LoVo (cell line): ENCODE measurements at places on chromosomes 7 and 10.

DNA sequence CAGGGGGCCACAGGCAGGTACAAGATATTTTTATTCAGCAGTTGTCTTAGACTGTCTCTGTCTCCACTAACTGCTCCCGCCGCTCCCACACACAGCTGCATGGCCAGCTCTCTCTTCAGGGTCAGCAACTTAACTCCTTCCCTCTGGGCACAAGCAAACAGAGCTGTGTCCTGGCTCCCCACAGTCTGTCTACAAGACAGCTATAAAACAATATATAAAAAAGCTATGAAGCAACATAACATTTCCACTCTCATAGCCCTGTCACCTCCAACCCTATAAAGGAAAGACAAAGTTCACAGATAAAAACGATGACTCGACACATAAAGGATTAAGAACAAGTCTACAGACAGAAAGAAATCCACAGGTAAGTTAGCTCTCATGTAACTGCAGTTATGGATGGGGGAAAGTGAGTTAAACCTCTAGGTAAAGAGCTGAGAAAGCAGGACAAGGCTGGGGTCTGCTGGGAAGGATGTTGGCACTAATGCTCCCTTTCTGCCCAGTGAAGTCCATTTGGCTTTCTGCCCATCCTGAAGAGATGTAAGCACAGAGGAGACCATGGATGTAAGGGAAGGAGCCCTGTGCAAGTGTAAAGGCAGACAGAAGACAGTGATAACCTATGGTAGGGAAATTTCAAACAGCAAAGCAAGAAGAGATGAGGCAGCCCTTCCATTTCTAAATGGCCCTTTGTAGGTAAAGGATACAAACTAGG lies 27.0 kb downstream of the RAPGEF5 start:
- DNase-seq, result peak; percentile 70

DNA sequence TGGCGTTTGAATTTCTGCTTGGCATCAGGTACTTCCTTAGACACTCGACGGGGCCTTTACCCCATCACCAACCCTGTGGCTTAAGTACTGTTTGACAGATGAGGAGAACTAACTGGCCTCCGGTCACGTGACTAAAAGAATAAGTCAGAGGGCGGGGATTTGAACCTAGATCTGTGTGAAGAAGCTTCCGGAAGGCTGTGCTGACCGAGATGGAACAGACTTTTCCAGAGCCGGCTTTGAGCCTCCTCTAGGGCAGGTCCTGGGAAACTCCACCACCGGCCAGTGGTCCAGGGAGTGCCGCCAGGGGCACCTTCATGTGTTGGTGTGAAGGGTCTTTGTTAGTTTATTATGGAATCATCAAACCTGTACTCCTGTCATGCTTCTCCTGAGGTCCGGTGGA lies 26.9 kb downstream of the CAMK1D start:
- DNase-seq, result no peak

DNA sequence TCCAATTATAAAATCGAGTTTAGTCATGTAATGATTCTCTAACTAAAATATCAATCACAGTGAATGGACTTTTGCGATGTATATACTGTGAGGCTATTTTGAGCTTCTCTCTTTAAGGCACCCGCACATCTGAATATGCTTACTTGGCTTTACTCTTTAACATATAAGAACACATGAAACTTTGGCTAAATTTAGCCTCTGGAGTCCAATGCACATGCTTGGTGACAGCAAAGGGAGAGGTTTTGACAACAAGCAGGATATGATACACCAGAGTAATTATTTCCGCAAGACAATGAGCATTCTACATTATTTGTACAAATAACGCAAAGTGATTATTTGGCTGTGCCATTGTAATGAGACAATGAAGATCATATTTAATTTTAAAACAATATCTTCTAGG lies 72.4 kb downstream of the ARID5B start:
- no peak for DNase-seq

DNA sequence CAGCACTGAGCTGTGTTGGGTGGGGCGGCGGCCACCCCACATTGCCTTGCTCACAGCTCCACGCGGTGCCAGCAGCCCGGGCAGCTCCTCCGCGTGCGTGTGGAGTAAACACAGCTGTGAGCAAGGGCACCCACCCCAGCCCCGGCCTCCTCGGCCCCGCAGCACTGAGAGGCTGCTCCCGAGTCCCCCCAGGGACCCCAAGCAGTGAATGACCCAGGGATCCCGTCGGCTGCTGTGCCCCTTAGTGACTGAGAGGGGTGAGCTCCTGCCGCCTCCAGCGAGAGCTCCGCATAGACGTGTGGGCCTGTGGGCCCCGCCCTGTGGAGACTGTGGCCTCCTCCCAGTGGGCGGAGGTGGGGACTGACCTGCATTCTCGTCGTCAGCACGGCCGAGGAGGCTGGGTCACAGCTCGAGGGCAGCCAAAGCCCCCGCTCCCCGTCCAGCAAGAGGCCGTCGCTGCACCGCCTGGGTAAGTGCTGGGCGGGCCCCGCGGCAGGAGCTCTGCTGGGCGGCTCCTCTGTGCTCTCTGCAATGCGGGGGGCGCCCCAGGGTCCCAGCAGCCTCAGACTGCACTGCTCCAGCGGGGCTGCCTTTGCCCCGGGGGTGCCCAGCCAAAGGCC lies 29.9 kb upstream of the UTF1 start:
- DNase-seq, result no peak

DNA sequence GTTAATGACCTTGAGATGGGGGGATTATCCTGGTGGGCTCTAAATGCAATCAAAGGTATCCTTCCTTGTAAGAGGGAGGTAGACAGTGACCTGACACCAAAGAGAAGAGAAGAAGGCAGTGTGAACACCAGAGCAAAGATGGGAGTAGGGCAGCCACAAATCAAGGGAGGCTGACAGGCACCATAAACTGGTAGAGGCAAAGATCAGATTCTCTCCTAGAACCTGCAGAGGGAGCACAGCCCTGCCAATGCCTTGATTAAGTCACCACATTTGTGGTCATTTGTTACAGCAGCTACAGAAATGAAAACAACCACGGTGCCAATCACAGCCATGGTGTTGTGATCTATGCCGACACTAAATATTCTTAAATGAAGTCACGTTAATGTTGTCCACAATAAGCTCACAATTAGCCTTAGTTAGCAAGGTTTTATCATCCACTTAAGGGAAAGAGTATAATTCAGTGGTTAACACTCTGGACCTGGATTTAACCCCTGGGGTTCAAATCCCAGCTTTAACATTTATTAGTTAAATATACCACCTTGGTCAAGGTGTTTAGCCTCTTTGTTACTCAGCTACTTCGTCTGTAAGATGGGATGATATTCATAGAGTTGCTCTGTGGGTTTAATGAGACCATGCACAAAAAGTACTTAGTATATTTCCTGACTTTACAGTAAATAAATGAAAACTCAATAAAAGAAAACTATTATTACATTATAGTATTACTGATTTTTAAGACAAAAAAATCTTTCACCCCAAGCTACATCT lies 70.8 kb downstream of the SGMS1 start:
- DNase-seq, result peak; percentile 12

GRCh38 chr10:106714734-106715555 lies 449.6 kb downstream of the SORCS1 start:
- no peak for DNase-seq

- peak; percentile 66 for DNase-seq
Observed at GRCh38 chr7:158407581-158408317, 179.9 kb downstream of the PTPRN2 start.

GRCh38 chr7:98186452-98187137 lies 24.6 kb upstream of the BHLHA15 start:
- no peak for DNase-seq

- DNase-seq, result no peak
Observed at GRCh38 chr10:131113709-131114291, 197.7 kb downstream of the TCERG1L start.

DNA sequence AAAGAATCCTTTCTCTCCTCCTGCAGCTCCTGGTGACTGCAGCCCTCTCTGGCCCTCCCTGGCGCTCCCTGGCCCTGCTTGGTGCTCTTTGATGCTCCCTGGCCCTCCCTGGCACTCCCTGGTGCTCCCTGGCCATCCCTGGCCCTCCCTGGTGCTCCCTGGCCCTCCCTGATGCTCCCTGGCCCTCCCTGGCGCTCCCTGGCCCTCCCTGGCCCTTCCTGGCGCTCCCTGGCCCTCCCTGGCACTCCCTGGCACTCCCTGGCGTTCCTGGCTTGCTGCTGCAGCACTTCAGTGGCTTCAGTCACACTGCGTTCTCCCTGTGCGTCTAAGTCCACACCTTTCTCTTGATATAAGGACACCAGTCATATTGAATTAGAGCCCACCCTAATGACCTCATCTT lies 15.2 kb upstream of the FGFR2 start:
- DNase-seq, result no peak

DNA sequence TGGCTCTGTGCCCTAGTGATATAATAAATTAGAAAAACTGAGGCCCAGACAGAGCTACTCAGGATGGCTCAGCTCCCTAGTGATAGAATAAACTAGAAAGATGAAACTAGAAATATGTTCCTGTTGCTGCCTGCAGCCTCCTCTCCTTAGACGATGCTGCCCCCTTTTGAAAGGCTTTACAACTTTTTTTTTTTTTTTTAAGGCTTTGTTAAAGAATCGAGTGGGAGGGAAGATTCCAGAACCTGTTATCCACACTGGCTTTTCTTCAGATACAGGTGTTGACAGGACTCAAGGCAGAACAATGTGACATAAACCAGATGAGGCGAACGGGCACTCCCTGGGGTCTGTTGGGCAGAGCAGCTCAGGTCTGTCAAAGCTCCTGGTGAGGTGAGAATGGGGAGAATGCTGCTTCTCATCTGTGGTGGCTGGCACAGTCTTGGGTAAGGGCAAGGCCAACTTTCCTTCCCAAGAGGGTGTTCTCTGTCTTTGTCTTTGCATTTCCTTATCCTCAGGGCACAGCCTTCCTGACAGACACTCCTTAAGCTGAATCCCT lies 175.1 kb downstream of the COBL start:
- peak; percentile 11 for DNase-seq

DNA sequence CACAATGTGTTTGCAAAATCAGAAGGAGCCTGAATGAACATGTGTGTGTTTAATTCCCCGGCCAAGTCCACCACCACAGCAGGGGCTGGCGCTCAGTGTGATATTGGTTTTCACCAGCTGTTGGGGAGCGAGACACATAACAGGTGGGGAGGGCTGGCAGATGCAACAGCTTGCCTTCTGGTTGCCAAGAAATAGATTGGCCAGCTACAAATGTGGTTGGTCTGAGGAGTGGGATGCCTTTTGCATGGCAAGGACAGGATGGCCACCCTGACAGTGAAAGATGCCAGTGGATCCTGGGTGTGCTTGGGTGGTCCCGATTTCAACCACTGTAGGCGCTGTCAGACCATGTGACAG lies 292.5 kb upstream of the FZD8 start:
- DNase-seq, result no peak

GRCh38 chr7:129561677-129562359 lies 49.7 kb upstream of the NRF1 start:
- DNase-seq, result no peak

DNA sequence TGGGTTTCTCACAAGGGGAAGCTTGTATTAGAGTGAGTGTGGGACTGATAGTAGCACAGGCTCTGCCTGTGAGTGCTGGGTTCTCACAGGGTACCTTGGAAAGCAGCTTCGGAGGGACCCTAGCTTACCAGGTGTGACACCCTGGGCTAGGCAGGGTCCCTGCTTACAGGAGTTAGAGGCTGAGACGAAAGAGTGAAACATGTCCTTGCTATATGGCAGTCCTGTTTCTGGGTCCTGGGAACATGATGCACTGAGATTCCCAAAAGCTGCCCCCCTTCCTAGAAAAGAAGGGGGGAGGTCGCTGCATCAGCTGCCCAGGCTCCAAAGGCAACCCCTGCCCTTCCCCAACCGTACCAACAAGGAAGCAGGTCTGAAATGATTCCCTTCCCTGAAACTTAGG lies 6.3 kb upstream of the ARHGAP22 start:
- DNase-seq, result no peak

DNA sequence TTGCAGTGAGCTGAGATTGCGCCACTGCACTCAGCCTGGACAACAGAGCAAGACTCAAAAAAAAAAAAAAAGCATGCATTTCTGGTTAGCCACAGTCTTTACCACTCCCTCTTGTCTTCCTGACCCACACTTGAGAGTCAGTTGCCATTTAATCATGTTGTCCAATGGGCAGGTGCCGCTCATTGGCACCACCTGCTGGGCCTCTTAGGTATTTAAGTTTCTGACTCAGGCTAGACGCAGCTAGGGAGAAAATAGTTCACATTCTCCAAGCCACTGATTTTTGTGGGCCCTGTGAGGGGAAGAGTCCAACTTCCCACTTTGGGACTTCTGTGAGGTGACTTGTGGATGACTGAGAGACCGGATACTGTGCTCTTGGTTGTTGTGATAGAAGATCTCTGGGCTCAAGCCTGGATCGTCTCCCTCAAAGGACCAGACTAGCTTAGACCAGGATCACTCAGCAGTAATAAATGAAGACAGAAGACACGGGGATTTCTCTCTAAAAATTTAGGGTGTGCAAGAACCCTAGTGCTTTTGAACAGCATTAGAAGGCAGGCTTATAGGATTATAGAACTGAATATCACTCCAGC lies 26.8 kb upstream of the SORCS3 start:
- peak; percentile 14 for DNase-seq

GRCh38 chr7:150924369-150924781 lies 53.7 kb downstream of the KCNH2 start:
- DNase-seq, result no peak

- DNase-seq, result peak; percentile 45
Observed at GRCh38 chr7:93147363-93147762, 822 bp downstream of the SAMD9L start.

DNA sequence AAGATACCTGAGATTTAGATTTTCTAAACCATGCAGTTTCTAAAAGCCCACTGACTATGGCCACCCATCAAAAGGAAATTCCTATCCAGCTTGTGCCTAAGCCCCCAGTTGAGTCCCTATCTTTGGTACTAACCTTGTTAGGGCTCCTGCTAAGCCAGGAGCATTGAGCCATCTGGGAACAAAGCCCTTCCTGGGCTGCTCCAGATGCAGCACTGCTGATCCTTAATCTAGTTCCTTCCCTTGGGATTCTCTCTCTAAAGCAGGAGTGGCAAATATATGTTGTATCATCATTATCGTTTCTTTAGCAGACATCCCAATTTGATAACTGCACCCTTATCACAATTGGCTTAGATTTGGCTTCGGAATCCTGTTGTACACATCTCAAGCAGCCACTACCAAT lies 24.7 kb upstream of the PDLIM1 start:
- DNase-seq, result no peak

DNA sequence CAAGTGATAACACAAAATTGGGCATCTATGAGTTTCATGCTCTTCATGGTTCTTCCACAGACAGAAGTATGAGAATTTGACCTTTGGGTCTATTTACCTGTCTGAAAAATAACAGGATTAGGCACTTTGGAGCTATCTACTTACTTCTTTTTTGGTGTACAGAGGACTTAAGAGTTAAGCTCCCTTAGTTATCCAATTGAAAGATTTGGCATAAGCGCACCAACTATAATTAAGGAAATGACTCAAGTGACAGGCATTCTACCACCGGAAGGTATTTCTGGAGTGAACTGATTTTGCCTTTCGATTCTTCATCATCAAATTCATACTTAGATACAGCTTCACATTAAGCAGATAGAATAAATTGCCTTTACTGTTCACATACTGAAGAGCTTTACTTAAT lies 43.9 kb downstream of the IFIT5 start:
- no peak for DNase-seq

GRCh38 chr7:44288811-44289340 lies 36.5 kb downstream of the CAMK2B start:
- no peak for DNase-seq

- DNase-seq, result peak; percentile 15
Observed at GRCh38 chr10:14396411-14397048, 65.8 kb upstream of the FRMD4A start.

GRCh38 chr10:68333440-68334431 lies 1.0 kb upstream of the PBLD start:
- DNase-seq, result no peak
